Psoas muscle (tissue), 8 donors: ENCODE measurements at places on chromosomes 13 and 19. TPM values are rescaled to one million over a fixed set of nuclear protein-coding genes. Genes with fewer than 3 reads are reported as not detected.
A peak's percentile ranks its signal among the peaks of the same experiment; 100 is the strongest.

DNA sequence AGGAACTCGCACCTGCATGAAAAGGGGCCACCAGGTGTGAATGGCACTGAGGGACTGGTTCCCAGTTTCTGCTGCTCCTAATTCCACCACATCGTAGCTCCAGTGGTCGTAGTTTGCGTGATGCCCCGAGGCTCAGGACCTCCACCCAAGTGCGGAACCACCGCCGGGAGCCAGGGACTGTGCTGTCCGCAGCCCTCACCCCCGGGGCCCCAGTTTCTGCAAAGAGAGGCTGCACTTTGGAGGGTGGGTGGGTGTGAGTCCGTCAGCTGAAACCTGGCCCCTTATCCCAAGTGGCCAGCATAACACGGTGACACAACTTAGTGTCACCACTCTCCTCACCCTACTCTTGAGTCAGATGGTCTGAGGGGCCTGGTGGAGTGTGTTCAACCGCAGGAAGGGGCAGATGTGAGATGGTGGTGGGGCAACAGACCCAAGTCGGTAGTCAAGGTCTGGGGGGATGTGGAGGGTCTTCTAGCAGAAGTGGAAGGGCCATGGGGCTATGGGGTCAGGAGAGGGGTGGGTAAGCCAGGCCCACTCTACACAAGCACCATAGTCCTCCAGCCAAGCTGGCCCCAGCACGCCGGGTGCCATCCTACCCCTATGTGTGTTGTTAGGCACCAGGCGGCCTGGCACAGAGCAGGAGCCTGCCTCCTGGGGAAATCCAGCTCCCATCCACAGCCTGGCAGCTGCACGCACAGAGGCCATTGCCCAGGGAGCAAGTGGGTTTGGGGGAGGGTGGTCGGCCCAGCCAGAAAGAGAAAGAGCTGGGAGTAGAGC, 1301.6 kb downstream of the UQCRFS1 start:
- DNase-seq = no peak

- no peak for DNase-seq
These were observed 44.0 kb downstream of the COG3 start for GRCh38 chr13:45508776-45509175.

DNA sequence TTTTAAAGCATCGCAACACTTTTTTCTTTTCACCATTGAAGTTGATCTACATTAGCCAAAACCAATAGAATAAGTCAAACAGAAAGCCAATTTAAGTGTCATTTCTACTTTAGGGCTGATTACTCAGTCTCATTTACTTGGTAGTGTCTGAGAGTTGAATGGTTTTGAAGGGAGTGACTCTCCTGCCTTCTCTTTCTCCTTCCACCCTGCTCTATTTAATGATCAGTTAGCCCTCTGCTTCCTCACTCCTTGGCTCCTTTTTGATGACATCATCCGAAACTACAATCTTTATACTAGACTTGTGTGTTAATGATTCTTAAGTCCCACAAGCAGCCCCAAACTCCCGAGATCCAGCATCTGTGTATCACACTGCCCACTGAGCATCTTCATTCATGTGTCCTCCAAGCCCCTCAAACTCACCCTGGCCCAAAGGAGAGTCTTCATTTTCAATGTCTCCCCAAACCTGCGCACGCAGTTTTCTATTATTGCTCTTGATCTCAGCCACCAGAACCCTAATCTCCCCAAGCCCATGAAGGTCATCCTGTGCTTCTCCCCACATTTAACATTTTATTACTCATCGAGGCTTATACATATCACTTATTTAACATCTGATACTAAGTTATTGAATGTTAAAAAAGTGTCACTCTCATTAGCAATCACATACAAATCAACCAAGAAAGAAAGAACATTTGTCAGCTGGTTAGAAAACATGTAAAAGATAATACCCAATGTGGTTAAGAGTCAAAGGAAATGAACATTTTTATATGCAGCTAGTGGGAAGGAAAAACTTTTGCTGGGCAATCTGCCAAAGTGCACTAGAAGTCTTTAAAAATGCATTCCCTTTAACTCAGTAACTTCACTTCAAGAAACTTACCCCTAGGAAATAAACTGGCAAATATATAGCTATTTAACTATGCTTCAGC, 32.2 kb upstream of the ARGLU1 start:
- no peak for DNase-seq

DNA sequence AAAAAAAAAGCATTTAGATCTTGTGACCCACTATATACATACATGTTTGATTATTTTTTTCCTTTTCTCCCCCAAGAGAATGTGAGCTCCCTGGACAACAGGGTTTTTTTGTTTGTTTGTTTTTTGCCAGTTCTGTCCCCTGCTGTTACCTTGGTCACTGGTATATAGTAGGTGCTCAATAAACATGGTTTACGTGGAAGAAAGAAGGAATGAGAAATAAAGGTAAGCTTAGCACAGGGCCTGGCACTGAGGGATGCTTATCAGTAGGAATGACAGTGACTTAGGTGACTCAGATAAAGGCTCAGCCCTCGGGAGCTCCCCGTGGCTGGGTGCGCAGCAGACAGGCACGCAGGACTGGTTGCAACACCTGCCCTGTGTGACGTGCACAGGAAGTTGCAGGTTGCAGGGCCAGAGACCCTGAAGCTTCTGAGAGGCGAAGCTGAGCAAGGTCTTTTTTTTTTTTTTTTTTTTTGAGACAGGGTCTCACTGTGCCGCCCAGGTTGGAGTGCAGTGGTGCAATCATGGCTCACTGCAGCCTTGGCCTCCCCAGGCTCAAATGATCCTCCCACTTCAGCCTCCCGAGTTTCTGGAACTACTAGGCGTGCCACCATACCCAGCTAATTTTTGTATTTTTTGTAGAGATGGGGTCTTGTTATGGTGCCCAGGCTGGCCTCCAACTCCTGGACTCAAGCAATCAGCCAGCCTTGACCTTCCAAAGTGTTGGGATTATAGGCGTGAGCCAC, 10.3 kb upstream of the PAK4 start:
- no peak for DNase-seq

DNA sequence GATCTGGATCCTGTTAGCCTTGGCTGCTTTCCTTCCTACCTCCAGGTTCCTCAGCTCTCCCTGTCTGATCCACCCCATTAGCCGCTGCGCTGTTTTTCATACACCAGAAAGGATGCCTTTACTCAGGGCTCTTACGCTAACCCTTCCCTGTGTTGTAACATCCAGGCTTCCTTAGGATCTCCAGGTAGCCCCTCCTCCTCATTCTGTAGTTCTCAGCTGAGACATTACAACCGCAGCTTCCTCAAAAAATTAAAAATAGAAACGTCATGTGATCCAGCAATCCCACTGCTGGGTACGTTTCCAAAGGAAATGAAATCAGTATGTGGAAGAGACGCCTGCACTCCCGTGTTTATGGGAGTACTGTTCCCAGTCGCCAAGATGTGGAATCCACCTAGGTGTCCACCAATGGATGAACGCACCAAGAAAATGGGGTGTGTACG, 18.4 kb upstream of the MYADM start:
- no peak for DNase-seq

DNA sequence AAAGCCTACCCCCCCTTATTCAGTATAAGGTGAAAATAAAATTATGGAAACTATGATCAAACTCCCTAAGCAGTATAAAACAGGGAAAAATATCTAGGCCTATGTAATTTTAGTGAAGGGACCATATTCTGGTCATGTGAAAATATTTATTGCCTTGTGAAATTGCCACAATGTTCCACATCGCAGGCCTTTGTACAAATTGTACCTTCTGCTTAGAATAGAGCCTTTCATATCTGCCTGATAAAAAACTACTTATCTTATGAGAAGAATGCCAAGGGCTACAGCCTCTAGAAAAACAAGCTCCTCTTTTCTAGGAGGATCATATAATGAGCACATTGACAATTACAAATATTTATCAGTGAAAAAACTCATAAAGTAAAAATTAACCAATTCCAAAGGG, 1280.0 kb downstream of the EFNB2 start:
- no peak for DNase-seq

DNA sequence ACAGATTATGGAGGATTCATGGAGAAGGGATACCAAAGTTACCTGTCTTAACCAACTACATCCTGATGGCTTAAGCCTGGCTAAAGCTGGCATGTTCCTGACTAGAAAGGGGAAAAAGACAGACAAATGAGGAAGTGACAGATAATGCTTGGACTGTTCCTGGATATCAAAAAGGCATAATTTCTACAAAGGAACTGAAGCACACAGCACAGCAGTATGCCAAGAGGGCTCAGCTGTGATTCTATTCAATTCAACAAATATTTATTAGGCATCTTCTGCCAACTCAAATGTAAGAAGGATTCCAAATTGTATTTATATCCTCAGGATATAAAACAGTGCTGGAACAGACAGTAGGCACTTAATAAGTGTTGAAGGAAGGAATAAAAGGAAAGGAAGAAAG, 59.5 kb downstream of the KLF12 start:
- no peak for DNase-seq

- no peak for DNase-seq
These were observed 639.0 kb upstream of the KLHL1 start for GRCh38 chr13:70747262-70747661.

GRCh38 chr13:67696775-67697174, 466.6 kb upstream of the PCDH9 start:
- no peak for DNase-seq

DNA sequence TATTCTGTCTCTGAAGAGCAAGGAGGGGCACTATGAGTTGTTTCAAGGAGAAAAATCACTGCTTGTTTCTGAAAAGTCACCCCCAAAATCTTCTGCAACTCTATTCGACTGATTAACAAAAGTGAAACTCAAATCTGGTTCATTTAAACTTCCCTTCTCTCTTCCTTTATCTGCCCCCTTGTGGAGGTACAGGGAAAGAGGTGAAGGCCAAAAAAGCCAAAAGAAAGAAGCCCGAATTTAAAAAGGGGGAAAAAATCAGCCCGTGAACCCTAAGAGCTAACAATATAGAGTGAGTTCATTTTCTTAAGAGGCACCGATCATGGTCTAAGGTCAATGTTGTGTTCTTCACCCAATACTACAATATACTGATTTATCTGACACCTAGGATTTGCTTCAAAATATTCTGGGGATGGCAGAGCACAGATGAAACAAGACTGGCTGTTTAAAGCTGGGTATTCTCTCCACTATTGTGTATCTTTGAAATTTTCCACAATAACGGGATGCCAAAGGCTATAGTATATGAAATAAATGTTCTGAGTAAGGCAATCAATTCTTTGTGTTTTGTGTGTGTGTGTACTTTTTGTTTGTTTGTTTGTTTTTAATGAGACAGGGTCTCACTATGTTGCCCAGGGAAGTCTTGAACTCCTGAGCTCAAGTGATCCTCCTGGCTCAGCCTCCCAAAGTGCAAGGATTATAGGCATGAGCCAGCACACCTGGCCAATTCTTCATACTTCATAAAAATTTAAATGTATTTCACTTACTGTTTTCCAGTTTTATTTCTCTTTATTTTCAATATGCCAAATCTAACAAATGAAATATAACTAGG, 55.0 kb upstream of the EEF1AKMT1 start:
- DNase-seq = no peak

DNA sequence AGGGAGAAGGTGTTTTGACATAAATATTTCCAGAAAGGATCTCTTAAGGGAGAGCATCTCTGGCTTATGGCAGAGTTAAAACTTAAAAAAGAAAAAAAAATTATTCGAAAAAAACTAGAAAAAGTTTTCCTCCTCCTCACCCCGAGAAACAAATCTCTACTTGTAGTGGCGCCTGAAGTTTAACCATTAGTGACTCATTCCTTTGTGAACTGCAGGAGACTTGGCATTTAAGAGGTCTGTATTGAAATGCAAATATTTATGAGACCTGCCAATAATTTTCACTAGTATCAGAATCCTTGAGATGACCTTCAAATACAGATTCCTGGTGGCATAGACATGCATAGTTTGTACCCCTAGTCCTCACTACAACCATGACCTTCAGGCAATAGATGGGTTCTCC, 64.9 kb upstream of the MED4 start:
- DNase-seq = no peak

GRCh38 chr19:50276370-50277063, 52.7 kb downstream of the KCNC3 start:
- DNase-seq = no peak

GRCh38 chr13:41827507-41828213, 133.2 kb downstream of the VWA8 start:
- no peak for DNase-seq

DNA sequence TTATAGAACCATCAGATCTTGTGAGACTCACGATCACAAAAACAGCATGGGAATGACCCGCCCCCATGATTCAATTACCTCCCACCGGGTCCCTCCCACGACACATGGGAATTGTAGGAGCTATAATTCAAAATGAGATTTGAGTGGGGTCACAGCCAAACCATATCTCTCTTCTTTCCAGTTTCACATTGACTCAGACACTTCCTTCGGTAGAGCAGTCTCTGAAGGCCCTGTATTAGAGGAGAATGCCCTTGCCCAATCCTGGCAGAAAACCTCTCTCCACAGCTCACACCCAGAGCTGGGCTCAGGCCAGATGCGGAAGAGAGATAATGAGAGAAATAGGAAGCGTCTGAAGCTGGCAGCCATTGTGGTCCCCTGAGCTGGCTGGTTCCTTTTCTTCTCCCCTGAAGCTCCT, 72.4 kb upstream of the CLDN10 start:
- DNase-seq = peak; percentile 20

DNA sequence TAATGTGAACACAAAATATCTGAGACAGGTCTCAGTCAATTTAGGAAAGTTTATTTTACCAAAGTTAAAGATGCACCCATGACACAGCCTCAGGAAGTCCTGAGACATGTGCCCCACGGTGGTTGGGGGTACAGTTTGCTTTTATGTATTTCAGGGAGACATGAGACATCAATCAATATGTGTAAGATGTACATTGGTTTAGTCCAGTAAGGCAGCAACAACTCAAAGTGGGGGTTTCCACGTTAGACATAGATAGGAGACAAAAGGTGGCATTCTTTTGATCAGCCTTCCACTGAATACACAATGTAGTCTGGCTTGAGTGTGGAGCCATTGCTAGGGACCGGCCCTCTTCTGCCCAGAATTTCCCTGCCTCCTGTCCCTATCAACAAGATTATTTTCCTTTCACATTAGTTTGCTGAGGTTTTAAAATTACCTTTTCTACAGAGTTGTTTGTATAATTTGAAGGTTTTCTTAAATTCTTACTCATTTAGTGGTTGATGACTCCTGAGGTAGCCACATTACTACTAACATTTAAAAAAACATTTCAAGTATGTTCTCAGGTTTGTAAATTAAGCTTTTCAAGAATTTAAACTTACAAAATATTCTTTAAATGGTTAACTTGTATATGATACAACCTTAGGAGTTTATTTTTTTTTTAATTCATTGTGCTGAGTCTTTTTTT, 33.2 kb downstream of the RNASEH2B start:
- DNase-seq = no peak

GRCh38 chr19:19643158-19644053, at the start of gene GMIP:
Gene GMIP (minus strand): TSS chr19:19643657. CDS start chr19:19643529, 128 bp downstream.
- peak; percentile 82 for DNase-seq

- no peak for DNase-seq
These were observed 290.2 kb downstream of the IRS2 start for GRCh38 chr13:109496216-109496615.

GRCh38 chr13:51455532-51455931, 2.7 kb upstream of the INTS6 start:
- no peak for DNase-seq

APBA3 gene
- total RNA-seq = 17.7 TPM

LILRB2 gene
- 0.79 TPM for total RNA-seq

WDR62 gene
- 0.81 TPM for total RNA-seq

TEX29 gene
- total RNA-seq = 1.2 TPM

FOSB gene
- total RNA-seq = 9.4 TPM

KCTD4 gene
- not detected for total RNA-seq

LILRB4 gene
- total RNA-seq = 1.1 TPM

ERICH4 gene
- not detected for total RNA-seq

FAM124A gene
- total RNA-seq = 1.1 TPM

GALP gene
- total RNA-seq = not detected
